ENCODE measurements at places on chromosomes 7 and 10.

- no peak for DNase-seq
Observed at GRCh38 chr7:2409745-2410414, 6.5 kb downstream of the CHST12 start.

GRCh38 chr10:79181227-79181626, 112.5 kb downstream of the ZMIZ1 start:
- no peak for DNase-seq

- DNase-seq, result no peak
Observed at GRCh38 chr7:55309040-55309991, 55.8 kb upstream of the LANCL2 start.

DNA sequence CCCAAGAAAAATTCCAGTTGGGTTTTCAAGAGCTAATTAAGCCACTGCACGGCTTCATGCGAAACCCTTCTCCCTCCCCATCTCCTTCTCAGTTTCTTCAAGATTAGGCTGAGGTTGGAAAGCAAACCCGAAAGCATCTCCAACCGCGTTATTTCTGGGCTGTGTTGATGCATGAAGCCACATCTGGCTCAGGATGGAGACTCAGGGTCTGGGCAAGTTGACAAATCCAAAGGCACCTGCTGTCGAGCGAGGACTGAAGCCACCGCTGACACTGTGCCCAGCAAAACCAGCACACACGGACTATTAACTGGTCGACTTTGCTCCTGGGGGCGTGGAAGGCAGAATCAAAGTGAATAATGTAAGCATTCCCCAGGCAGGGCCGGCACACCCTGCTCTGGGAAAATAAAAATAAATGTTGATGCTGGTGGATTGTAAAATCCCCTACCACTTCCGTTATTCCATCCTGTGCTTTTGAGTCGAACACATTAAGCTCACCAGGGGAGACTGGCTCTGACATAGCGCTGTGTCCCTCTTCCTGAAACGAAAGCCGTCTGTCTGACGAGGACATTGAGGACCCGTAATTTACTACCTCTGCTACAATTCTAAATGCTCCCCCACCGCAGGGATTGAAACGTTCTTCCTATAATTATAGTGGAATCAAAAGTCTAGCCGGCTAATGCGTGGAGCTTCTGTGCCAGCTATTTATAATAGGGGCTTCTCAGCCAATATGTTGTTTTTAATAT, 269.8 kb downstream of the ADARB2 start:
- DNase-seq, result no peak

DNA sequence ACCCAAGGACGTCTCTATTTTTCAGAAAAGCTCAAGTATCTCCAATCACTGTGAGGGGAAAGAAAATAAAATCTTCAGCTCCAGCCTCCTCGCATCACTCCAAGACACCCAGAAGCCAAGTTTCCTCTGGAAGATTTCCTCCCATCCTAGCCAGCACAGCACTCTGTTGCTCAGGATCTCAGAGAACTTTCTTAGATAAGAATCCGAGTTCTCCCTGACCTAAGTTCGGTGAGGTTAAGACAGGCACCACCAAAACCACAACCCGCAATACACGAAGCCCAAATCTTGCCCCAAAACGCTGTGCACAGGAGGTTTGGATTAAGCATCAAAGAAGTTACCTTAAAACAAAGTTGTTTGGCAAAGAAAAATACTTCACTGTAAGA, 4.2 kb downstream of the FAM53B start:
- no peak for DNase-seq

DNA sequence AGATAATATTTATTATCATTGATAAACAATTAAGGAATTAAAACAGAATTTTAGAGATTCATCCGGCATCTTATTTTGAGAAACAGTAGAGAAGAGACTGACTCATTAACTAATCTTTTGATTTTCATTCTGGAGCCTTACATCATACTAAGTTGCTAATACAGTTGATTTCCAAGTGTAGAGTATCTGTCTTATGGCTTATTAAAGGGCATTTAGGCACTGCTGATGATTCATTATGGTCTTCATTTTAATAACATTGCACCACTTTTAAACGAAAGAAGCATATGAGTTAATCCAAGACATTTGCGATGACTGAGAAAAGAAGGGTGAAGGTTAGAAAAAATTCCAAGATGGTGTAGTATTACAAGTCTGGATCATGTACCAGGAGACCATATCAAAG, 186.0 kb upstream of the CACNA2D1 start:
- no peak for DNase-seq

GRCh38 chr7:24769014-24769830, 12.0 kb upstream of the GSDME start:
- DNase-seq, result no peak

DNA sequence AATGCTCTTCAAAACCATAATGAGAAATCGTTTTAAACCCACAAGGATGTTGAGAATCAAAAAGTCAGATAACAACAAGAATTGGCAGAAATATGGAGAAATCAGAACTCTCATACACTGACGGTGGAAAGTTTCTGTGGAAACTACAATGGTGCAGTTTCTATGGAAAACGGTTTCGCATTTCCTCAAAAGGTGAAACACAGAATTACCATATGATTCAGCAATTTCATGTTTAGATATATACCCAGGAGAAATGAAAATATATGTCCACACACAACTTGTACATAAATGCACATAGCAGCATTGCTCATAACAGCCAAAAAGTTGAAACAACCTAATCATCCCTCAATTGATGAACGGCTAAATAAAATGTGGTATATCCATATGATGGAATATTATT, 218.2 kb downstream of the ARL4A start:
- no peak for DNase-seq

DNA sequence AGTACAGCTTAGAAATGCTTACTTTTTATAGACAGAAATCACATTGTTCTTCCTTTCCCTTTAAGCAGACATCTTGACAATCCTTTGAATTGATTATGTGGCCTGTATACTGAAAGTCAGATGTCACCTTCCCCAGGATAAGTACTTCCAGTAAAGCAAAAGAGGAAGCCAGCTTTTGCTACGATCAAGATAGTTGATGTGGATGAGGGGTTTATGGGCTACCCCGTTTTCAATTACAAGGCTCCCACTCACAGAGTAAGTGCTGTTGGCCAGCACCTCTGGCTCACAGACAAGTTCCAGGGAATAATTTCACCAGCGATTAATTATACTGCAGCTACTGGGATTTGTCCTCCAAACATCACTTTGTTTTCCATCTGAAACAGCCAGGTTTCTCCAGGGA, 95.1 kb upstream of the SAMD8 start:
- no peak for DNase-seq

GRCh38 chr10:88980800-88981199, 9.8 kb upstream of the FAS start:
- no peak for DNase-seq

DNA sequence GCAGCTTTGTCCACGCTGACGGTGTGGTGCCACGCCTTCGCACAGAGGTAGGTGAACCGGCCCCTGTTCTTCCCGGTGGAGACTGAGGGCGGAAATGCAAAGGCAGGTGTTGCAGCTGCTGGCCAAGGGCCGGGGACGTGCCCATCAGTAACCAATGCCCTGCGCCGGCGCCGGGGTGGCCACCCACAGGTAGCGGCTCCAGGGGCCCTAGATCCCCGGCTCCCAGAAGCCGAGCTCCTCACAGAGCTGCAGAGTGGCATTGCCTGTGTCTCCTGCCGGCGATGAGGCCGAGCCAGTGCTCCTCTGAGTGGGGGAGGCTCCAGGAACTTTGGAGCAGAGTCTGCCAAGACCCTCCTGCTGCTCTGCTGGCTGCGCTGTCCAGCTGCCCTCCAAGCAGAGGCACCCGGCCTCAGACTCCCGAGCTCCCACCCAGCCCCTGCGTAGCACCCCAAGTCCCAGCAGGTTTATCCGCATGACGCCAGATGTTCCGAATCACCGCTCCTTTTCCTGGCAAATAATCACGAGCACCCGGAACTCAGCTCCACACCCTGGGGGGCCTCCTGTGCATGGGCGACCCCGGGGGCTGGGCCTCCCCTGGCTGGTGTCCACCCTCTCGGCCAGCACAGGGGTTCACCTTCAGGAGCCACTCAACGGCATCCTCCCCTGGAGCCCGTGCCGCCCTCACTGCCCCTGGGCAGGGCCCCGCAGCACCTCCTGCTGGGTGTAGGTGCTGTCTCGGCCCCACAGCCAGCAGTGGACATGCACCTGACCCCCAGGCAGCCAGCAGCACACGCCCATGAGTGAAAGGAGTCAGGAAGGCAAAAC, 22.1 kb downstream of the CFAP46 start:
- DNase-seq, result no peak

GRCh38 chr10:31074722-31075086, 43.0 kb upstream of the ZNF438 start:
- DNase-seq, result no peak

- no peak for DNase-seq
Observed at GRCh38 chr10:99296605-99297004, 32.6 kb upstream of the CNNM1 start.
